ENCODE measurements at places on chromosomes 3 and 15. TPM values are rescaled to one million over a fixed set of nuclear protein-coding genes. Genes with fewer than 3 reads are reported as not detected.

DNA sequence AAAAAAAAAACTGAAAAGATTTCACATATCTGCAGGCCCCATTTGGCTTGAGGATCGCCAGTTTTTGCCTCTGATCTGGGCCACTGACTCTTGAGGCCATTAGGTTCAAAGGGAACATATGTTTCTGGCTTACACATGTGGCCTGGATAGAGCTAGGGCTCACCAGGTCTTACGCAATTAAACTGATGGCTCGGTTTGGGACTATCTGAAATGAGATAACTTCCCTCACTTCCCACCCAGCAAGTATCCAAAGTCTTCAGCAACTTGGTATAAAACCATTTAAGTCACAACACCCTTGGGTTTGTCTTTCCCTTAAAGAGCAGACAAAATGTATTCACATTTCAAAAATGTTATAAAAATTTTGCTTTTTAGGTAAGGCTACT is 36.3 kb downstream of the LRIG1 start:
- no peak for DNase-seq

- DNase-seq = no peak
Measured at GRCh38 chr15:80591471-80591870, 103.6 kb upstream of the ABHD17C start.

- DNase-seq = no peak
Measured at GRCh38 chr3:9255976-9256375, 6.5 kb upstream of the SRGAP3 start.

DNA sequence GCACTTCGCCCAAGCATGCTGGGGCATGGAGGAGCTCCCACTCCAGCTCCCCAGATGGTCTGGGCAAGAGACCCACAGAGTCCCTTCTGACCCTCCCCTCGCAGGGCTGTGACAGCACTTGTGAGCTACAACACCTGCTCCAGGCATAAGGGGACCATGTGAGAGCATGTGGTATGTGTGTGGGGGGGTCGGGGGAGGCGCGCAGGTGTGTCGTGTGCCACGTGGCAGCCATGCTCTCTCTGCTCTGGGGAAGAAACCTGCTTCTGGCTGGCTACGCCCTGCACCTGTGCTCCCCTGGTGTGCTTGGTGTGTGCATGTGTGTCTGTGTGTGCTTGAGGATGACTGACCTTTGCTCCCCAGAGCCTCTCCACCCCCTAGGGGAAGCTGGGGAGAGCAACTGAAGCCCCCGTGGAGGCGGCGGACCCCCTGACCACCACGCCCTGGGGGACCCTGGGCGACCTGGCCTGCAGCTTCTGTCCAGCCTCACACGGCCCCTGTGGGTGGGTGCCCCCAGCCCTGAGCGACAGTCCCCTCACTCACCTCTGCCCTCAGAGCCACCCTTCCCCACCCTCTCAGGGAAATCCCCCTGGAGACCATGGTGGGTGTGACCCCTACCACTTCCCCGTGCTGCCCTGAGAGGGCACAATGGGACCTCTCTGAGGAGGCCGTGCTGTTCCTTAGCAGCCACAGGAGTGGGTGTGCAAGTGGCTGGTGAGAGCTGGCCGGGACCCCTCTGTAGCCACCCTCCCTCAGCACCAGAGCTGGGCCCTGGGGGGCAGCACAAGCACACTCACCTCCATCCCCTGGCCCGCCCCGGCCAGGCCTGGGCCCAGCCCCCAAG is 16.6 kb upstream of the SEC13 start:
- no peak for DNase-seq

- no peak for DNase-seq
Measured at GRCh38 chr15:70054884-70055387, 42.8 kb downstream of the TLE3 start.

- no peak for DNase-seq
Measured at GRCh38 chr15:49438962-49439631, 16.1 kb downstream of the FGF7 start.

DNA sequence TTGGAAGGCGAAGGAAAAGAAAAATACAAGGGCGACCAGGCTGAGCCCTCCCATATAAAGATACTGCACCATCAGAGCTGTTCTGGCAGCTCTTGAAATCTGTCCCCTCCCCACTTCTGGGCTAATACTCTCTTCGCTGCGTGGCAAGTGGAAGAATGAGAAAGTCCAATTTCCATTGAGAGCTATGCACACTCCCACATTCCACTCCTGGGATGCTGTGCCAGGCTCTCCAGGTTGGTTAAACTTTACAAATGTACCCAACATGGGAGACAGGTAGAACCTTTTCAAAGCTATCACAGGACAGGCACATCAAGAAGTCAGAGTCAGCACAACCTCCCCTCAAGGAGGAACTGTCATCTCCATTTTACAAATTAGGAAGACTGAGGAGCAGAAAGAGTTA is 465.0 kb downstream of the SHQ1 start:
- DNase-seq = no peak

DNA sequence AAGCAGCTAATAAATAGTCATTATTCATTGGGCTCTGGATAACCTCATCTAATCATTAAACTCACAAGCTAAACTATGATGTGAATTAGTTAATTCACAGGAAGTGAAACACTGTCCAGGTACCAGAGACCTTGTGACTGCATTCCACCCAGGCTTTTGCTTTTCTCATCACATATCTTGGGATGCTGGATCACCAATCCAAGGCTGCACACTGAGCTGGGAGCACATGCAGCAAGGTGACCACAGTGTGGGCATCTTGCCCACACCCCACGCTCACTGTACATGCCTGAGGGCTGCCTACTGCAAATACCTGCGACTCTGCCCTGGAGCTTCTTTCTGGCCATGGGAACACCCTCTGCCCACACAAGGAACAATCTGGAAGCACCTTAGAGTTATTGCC is 40.6 kb upstream of the TNFAIP8L3 start:
- no peak for DNase-seq

The RABL3 gene
- total RNA-seq = 12.8 TPM

The SPATA12 gene
- not detected for total RNA-seq

The NPAP1 gene
- not detected for total RNA-seq

The CFAP92 gene
- not detected for total RNA-seq

The PLIN1 gene
- 53.3 TPM for total RNA-seq

All from vagina (tissue), 2 donors.